ENCODE measurements at places on chromosomes 3 and 15.

GRCh38 chr15:62108411-62108810 is 41.6 kb downstream of the C2CD4A start:
- no peak for DNase-seq

- no peak for DNase-seq
These were observed 200.5 kb downstream of the THRB start for GRCh38 chr3:24294150-24294549.

- DNase-seq, result no peak
These were observed 891 bp upstream of the DMXL2 start for GRCh38 chr15:51623386-51623938.

DNA sequence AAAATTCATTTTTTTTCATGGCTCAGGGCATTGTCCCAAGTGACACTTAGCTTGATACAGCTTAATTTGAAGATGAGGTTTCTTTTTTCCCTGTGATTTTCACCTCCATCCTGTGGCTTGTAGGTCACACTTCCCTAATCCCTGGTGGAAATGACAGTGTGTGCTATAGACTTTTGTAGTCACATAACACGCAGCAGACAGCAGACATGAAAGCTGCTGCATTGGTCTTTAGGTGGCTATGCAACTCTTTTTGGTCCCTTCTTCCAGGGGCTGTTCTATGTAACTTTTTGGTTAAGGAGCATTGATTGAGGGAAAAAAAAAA is 38.8 kb downstream of the TRAK1 start:
- DNase-seq, result no peak

GRCh38 chr3:174891524-174892203 is 32.5 kb downstream of the NAALADL2 start:
- no peak for DNase-seq

GRCh38 chr15:74789171-74789631 is 7.3 kb downstream of the CSK start:
- no peak for DNase-seq

- DNase-seq, result no peak
These were observed 432.8 kb downstream of the MAGI1 start for GRCh38 chr3:65605876-65606432.

DNA sequence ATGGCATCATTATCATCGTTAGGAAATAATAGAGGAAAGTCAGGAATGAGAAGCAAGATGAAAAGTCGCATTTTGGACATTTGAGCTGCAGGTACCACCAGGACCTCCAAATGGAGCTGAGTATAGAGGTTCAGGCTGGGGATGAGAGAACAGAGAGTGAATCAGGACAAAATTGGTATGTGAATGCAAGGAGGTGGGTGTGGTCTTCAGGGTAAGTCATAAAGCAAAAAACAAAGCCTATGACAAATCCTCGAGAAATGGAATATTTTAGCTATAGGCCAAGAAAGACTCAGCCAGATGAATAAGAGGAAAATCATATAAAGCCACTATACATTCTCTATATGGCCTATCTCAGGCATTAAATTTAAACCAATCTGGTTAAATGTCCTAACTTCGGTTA is 841.3 kb downstream of the ROBO1 start:
- no peak for DNase-seq

GRCh38 chr3:35784169-35784568 is 144.8 kb downstream of the ARPP21 start:
- no peak for DNase-seq

- no peak for DNase-seq
These were observed 257.5 kb downstream of the LRTM1 start for GRCh38 chr3:54670201-54671000.

- no peak for DNase-seq
These were observed 59.7 kb downstream of the DCUN1D1 start for GRCh38 chr3:182920515-182921084.

DNA sequence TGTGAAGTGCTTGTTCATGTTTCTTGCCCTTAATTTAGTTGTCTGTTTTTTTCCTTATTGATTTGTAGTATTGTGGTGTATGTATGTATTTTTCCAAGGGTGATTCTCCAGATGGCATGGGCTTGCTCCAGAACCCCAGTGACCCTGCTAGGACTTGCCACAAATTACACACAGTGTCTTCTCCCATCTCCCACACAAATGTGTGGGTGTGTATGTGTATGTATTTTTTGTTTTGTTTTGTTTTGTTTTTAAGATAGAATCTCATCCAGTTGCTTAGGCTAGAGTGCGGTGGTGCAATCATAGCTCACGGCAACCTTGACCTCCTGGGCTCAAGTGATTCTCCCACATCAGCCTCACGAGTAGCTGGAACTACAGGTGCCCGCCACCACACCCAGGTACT is 36.2 kb upstream of the ARID3B start:
- DNase-seq, result no peak

DNA sequence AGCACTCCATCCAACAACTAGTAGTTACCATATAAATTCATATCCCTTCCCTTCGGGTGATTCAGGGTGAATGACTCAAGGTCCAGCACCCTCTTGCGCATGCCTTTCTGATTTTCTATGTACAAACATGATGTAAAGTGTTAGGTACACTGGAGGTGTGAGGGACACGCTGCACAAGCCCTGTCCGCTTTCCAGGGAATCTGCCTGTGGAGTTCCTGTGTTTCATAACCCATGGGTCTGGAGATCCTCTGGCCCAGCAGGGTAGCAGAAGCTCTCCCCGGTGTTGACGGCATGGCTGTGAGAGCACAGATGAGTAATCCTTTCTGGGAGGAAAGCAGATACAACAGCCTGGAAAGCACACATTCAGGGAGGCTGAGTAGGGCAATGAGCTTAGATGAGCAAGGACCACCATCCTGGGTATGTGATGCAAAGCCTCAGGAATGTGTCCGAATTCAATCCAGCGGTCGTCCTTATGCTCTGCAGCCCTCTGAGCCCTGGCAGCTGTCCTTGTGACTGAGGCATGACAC is 142.9 kb upstream of the TP63 start:
- no peak for DNase-seq

DNA sequence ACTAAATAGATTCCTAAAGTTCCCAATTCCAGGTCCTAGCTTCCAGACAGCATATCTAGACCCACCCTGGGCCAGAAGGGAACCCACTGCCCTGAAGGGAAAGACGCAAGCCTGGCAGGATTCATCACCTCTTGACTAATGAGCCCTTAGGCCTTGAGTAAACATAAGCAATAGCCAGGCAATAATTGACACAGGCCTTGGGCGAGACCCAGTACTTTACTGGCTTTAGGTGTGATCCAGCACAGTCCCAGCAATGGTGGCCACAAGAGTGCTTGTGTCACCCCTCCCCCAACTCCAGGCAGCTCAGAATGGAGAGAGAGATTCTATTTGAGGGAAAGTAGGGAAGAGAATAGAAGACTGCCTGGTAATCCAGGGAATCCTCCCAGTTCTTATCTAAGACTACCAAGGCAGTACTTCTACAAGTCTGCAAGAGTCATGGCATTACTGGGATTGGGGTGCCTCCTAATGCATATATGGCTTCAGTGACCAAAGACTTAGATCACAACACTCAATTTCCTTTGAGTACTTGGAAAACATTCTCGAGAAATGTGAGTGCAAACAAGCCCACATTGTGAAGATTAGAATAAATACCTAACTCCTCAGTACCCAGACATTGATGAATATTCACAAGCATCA is 30.4 kb upstream of the WWTR1 start:
- DNase-seq, result no peak

- no peak for DNase-seq
These were observed 80.4 kb downstream of the SEMA5B start for GRCh38 chr3:122947196-122947595.

- DNase-seq, result no peak
These were observed 335.7 kb upstream of the PPP2R3A start for GRCh38 chr3:135629701-135630408.

- no peak for DNase-seq
These were observed 26.1 kb downstream of the POMGNT2 start for GRCh38 chr3:43079536-43080332.

Measured in SW 1271 (cell line).